ENCODE measurements at places on chromosomes 4 and X.

GRCh38 chrX:132748909-132749308, 209.5 kb downstream of the HS6ST2 start:
- DNase-seq: no peak
- H3K36me3 ChIP-seq: no peaks in the 10 kb centered on the region
- no peaks in the 10 kb centered on the region for H3K4me1 ChIP-seq
- no peak overlapping the region for H3K27ac ChIP-seq
- no peak overlapping the region for H3K4me3 ChIP-seq

GRCh38 chr4:2788101-2788500, 4.8 kb upstream of the SH3BP2 start:
- DNase-seq: no peak
- H3K36me3 ChIP-seq: no peaks in the 10 kb centered on the region
- peaks cover 15% of the 10 kb centered on the region for H3K4me1 ChIP-seq
- no peak overlapping the region for H3K4me3 ChIP-seq
- H3K27me3 ChIP-seq: no peaks in the 10 kb centered on the region
- H3K27ac ChIP-seq: peak overlapping the region; percentile 65

- no peaks in the 10 kb centered on the region for H3K27me3 ChIP-seq
- no peak overlapping the region for H3K4me3 ChIP-seq
- H3K4me1 ChIP-seq: no peaks in the 10 kb centered on the region
- peaks cover 6% of the 10 kb centered on the region for H3K36me3 ChIP-seq
Observed at GRCh38 chr4:6794189-6794588, 11.7 kb downstream of the KIAA0232 start.

DNA sequence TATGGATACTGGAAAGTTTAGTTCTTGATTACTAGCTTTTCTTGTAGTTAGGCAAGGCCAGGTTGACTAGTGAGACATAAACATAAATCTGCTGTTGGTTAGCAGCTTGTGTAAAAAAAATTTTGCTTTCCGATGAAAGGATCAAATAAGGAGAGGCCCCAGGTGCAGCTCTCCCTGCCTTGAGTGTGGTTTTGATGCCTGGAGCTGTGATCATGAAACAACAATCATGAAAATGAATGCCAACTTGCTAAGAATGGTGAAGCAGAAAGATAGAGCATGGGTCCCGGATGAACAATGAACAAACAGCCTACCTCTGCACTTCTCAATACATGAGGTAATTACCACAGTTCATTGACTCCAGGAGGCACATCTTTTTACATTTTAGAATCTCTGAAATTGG, 14.4 kb upstream of the SYP start:
- H3K36me3 ChIP-seq: no peaks in the 10 kb centered on the region
- no peak overlapping the region for H3K4me3 ChIP-seq
- no peaks in the 10 kb centered on the region for H3K4me1 ChIP-seq
- DNase-seq: no peak

DNA sequence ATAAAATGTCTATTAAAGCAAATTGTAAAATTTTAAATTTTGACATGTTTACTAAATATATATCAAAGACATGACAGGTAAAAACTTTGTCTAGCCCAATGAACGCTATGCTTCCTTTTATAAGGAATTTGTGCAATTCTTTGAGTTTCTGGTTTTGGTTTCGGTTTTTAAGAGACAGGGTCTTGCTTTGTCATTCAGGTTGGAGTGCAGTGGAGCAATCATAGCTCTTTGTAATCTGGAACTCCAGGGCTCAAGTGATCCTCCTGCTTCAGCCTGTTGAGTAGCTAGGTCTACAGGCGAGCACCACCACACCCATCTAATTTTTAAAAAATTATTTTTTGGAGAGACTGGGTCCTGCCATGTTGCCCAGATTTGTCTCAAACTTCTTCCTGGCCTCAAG, 60.7 kb downstream of the BLTP1 start:
- H3K36me3 ChIP-seq: peaks cover 40% of the 10 kb centered on the region
- H3K27ac ChIP-seq: no peak overlapping the region
- H3K27me3 ChIP-seq: no peaks in the 10 kb centered on the region
- no peaks in the 10 kb centered on the region for H3K4me1 ChIP-seq

DNA sequence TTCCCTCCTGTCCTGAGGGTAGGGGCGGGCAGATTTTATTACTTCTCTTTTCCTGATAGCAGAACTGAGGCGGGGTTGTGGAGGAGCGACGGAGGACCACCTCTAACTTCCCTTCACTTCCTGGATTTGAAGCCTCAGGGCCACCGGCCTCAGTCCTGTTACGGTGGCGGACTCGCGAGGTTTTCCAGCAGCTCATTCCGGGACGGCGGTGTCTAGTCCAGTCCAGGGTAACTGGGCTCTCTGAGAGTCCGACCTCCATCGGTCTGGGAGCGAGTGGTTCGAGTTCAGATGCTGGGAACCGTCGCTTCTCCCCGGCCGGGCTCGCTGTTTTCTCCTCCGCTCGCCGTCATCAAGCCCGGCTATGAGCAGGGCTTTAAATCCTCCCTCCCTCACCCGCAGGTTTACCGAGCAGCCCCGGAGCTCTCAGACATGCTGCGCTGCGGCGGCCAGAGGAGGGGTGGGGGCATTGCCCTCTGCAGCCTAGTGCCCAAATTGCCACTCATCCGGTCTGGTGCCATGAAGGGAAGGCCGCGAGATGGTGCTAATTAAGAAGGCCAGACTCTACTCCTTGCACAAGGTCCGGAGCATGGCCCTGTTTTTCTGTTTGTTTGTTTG, 23.3 kb downstream of the HAND2 start:
- H3K36me3 ChIP-seq: no peaks in the 10 kb centered on the region
- H3K27me3 ChIP-seq: no peaks in the 10 kb centered on the region
- DNase-seq: peak; percentile 61
- H3K4me3 ChIP-seq: no peak overlapping the region
- no peaks in the 10 kb centered on the region for H3K4me1 ChIP-seq
- H3K27ac ChIP-seq: peak overlapping the region; percentile 4

- H3K4me1 ChIP-seq: no peaks in the 10 kb centered on the region
- no peak overlapping the region for H3K4me3 ChIP-seq
- no peaks in the 10 kb centered on the region for H3K36me3 ChIP-seq
- no peak for DNase-seq
- H3K27ac ChIP-seq: no peak overlapping the region
Observed at GRCh38 chrX:9903146-9903545, 64.0 kb upstream of the CLDN34 start.

DNA sequence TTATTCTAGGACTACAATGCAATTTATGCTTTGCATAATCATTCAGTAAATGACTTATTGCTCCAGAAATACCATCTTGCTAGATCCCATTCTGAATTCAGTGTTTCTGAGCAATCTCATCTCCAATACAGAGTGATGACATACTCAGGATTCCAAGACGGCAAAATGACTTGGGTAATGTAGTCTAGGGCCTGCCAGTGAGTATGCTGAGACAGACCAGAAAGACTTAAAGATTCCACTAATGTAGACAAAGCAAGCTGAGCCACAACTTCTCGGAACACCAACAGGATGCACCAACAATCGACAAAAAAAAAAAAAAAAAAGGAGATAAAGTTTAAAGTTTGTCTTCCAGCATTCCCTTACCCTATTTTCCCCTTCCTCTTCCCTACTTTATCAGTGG, 919 bp upstream of the SEC24B start:
- no peaks in the 10 kb centered on the region for H3K36me3 ChIP-seq
- H3K4me1 ChIP-seq: peaks cover 33% of the 10 kb centered on the region
- H3K27ac ChIP-seq: peak overlapping the region; percentile 92
- DNase-seq: no peak
- H3K27me3 ChIP-seq: no peaks in the 10 kb centered on the region

DNA sequence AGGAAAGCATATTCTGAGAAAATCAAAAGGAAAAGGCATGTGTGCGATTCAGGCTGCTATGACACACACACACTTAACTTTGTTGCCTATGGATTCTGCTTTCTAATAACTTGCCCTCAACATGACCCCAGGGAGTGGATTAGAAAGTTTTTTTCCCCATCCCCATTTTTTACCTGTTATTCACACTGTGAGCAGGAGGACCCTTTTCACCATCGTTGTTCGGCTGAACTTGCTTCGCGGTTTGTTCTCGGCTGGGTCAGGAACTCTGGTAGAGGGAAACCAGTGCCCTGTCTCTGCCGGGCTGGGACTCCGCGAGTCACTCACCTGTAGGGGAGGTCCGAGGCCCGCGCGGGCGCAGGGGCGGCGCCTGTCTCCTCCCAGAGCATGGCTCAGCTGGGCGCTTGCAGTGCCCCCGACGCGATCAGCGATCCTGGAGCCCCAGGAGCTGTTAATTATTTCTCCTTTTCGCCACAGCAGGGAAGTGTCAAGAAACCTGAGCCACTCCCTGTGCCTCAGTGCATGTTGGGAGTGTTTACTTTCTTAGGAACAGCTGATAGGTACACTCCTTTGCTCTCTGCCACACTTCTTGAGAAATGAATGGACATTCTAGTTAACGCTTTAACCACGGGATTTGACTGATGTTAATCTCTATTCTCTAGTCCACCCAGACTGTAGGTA, at the start of gene RASSF6:
TSS of gene RASSF6 (minus strand) at position 322 of the 678 bp plus-strand sequence. CDS start 8,641 bp downstream, outside the sequence.
- no peak for DNase-seq
- no peaks in the 10 kb centered on the region for H3K4me1 ChIP-seq
- peaks cover 3% of the 10 kb centered on the region for H3K27me3 ChIP-seq
- H3K36me3 ChIP-seq: no peaks in the 10 kb centered on the region
- no peak within 1 kb of the TSS for H3K4me3 ChIP-seq
